ENCODE measurements at places on chromosomes 2 and 18.

DNA sequence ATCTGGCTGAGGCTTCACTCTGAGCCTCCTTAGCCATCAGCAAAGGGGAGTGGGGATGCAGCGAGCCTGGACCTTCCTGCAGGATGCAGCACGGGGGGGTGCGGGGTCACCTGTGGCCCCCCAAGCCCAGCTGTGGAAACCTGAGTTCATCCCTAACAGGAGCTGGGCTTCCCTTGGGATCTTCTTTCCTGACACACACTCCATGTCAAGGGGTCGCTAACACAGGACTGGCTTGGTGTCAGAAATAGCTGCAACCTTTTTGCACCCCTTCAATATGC is 174.7 kb downstream of the RTP5 start:
- DNase-seq, result no peak

- no peak for DNase-seq
Measured at GRCh38 chr2:171745806-171746205, 58.5 kb downstream of the DYNC1I2 start.

GRCh38 chr2:151336863-151337371 is 20.5 kb upstream of the TNFAIP6 start:
- no peak for DNase-seq

- DNase-seq, result no peak
Measured at GRCh38 chr2:126660971-126661370, 5.0 kb downstream of the GYPC start.

DNA sequence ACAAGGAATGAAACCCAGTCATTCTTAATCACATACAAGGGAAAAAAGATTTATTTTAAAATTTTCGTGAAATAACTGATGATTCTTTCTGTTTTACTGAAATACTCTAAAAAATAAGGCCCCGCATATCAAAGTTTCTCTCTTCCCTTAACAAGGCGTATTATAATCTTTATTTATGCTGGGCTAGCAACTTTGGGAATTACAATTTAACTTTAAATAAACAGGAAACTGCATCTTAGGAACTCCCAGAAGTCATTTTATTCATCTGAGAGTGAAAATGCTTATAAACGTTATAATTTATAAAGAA is 166.7 kb downstream of the TCF4 start:
- DNase-seq, result no peak

Data from activated CD4-positive, alpha-beta T cell treated with anti-CD3 and anti-CD28 coated beads for 4 hours (primary cell).